ENCODE measurements at places on chromosomes 7 and 10. TPM values are rescaled to one million over a fixed set of nuclear protein-coding genes. Genes with fewer than 3 reads are reported as not detected.

LRGUK gene
- total RNA-seq: 0.19 TPM

ATRNL1 gene
- 0.19 TPM for total RNA-seq

KLF14 gene
- total RNA-seq: not detected

DPP6 gene
- not detected for total RNA-seq

STMP1 gene
- total RNA-seq: 25.3 TPM

MGAM2 gene
- total RNA-seq: not detected

FXYD4 gene
- not detected for total RNA-seq

SFMBT2 gene
- total RNA-seq: 32.4 TPM

TWIST1 gene
- total RNA-seq: 0.20 TPM

CRHR2 gene
- total RNA-seq: not detected

AGMO gene
- total RNA-seq: not detected

CALHM1 gene
- 0.25 TPM for total RNA-seq

PIK3AP1 gene
- 2.6 TPM for total RNA-seq

FZD1 gene
- total RNA-seq: 0.73 TPM

GOLGA7B gene
- 13.9 TPM for total RNA-seq

SMO gene
- total RNA-seq: not detected

FGL2 gene
- total RNA-seq: 1.1 TPM

GBX1 gene
- not detected for total RNA-seq

ANKIB1 gene
- total RNA-seq: 50.9 TPM

CREB3L2 gene
- 30.5 TPM for total RNA-seq

STOX1 gene
- 0.86 TPM for total RNA-seq

HOXA5 gene
- not detected for total RNA-seq

PLXDC2 gene
- not detected for total RNA-seq

ADARB2 gene
- 4.4 TPM for total RNA-seq

INHBA gene
- total RNA-seq: 0.12 TPM

MBLAC1 gene
- 3.0 TPM for total RNA-seq

DNA2 gene
- total RNA-seq: 29.2 TPM

GBF1 gene
- 37.7 TPM for total RNA-seq

PCBD1 gene
- total RNA-seq: 21.2 TPM

CPXM2 gene
- total RNA-seq: not detected

ITGA8 gene
- not detected for total RNA-seq

FASTK gene
- 73.5 TPM for total RNA-seq

CFAP43 gene
- total RNA-seq: not detected

RAPGEF5 gene
- total RNA-seq: 0.15 TPM

LMOD2 gene
- total RNA-seq: not detected

ITPRID1 gene
- not detected for total RNA-seq

ACTL6B gene
- total RNA-seq: not detected

SPDYE6 gene
- not detected for total RNA-seq

CDC14C gene
- total RNA-seq: not detected

EPO gene
- not detected for total RNA-seq

FAM20C gene
- 1.3 TPM for total RNA-seq

ADAMTS14 gene
- total RNA-seq: not detected

VWA2 gene
- total RNA-seq: not detected

TACC2 gene
- total RNA-seq: not detected

PTF1A gene
- total RNA-seq: not detected

HOXA3 gene
- not detected for total RNA-seq

FZD8 gene
- 0.53 TPM for total RNA-seq

EFCAB10 gene
- total RNA-seq: not detected

RHBDD2 gene
- 25.0 TPM for total RNA-seq

DNAJC12 gene
- 0.65 TPM for total RNA-seq

SLC16A9 gene
- total RNA-seq: 0.10 TPM

GPR158 gene
- total RNA-seq: not detected

CBLL1 gene
- total RNA-seq: 41.5 TPM

CCDC71L gene
- total RNA-seq: 10.2 TPM

MYH16 gene
- not detected for total RNA-seq

BMPER gene
- not detected for total RNA-seq
